ENCODE measurements at places on chromosomes 3 and 15.

GRCh38 chr3:173529062-173529711 lies 131.6 kb downstream of the NLGN1 start:
- no peak for DNase-seq

GRCh38 chr3:131912255-131912654 lies 122.6 kb downstream of the CPNE4 start:
- DNase-seq: no peak

DNA sequence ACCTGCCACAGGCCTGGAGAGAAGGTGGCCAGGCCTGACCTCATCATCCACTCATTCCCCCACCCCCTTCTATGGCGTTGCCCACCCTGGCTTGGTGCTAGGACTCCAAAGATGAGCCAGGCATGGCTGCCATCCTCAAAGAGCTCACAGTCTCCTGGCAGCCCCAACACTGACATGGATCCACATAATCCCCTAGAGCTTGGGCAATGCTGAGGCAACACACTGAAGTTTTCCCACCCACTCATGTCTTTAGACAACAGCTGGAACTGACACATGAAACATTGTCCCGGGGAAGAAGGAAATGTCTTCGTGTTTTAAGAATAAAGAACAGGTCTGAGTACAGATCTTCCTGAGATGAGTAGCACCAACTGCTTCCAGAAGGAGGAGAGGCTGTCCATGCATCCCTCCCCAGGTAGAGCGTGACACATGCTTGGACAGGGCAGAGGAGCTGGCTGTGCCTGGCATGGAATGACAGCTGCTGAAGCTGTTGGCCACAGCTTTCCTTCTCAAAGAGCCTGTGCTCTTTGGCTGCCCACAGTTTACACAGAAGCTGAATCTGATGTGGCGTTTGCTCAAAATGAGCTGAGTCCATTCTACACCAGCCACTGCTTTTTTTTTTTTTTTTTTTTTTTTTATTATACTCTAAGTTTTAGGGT lies 70.1 kb downstream of the HOMER2 start:
- no peak for DNase-seq

GRCh38 chr15:80822256-80822655 lies 43.1 kb downstream of the CEMIP start:
- DNase-seq: no peak

- no peak for DNase-seq
These were observed 522.3 kb upstream of the CFAP20DC start for GRCh38 chr3:59572106-59572505.

GRCh38 chr3:137988982-137989381 lies 21.0 kb upstream of the CLDN18 start:
- no peak for DNase-seq

DNA sequence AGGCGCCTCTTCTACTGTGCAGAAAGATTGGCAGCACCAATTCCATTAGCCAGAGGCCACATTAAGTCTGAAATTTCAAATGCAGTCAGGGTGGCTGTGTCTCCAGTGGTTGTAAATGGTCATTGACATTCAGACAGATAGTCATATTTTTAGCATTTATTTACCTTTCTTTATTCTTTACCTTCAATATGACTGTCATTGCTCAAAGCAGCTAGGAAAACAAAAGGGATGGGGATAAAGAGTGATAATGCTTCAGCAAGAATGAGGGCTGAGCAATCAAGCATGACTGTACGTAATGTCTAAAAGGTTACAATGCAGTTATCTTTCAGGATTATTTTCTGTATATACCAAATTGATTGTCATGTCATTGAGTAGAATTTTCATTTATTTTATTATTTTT lies 360.4 kb downstream of the EFHB start:
- DNase-seq: no peak
